Epithelial cell of umbilical artery (primary cell): ENCODE measurements at places on chromosomes 16 and 17. TPM values are rescaled to one million over a fixed set of nuclear protein-coding genes. Genes with fewer than 3 reads are reported as not detected.

Gene LYRM9
- 1.8 and 3.2 TPM in 2 replicates for total RNA-seq

Gene C17orf67
- total RNA-seq = 0.76 and 1.3 TPM in 2 replicates

Gene CCL1
- 1.5 TPM in 1 of 2 replicates, not detected in the other for total RNA-seq

Gene VWA3A
- total RNA-seq = under 0.01 and 0.15 TPM in 2 replicates

Gene NECAB2
- under 0.01 TPM in 1 of 2 replicates, not detected in the other for total RNA-seq

Gene HOXB1
- not detected in 2 replicates for total RNA-seq

Gene TGFB1I1
- total RNA-seq = 24.8 and 42.6 TPM in 2 replicates

Gene HASPIN
- total RNA-seq = 7.5 and 11.7 TPM in 2 replicates

Gene TXNDC11
- 21.8 and 34.3 TPM in 2 replicates for total RNA-seq

Gene PTX4
- not detected in 2 replicates for total RNA-seq
